ENCODE measurements at places on chromosomes 5 and 9.

GRCh38 chr5:177446200-177447065, at the start of gene PRR7:
TSS of gene PRR7 (plus strand) at chr5:177446814. CDS start at chr5:177455068, 8,254 bp downstream.
- no peak for DNase-seq
- H3K27me3 ChIP-seq: no peaks in the 10 kb centered on the region
- H3K4me1 ChIP-seq: peaks cover 52% of the 10 kb centered on the region
- H3K4me3 ChIP-seq: peak within 1 kb of the TSS; percentile 56

DNA sequence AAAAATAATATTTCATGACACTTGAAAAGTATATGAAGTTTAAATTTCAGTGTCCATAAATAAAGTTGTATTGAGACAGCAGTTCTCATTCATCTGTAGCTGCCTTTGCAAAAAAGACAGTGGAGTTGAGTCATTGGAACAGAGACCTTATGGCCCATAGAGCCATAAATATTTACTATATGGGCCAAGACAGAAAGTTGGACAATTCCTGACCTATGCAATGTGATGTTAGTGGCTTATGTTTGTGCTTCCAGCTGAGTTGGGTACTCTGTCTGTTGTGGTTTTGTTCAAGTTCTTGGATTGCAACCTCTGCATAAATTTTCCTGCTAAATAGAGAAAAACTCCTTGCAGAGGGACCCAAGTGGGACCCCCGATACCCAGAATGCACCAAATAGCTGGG, 69.8 kb downstream of the KCNIP1 start:
- no peaks in the 10 kb centered on the region for H3K27me3 ChIP-seq
- no peaks in the 10 kb centered on the region for H3K36me3 ChIP-seq
- H3K4me3 ChIP-seq: no peak overlapping the region
- H3K27ac ChIP-seq: no peak overlapping the region

GRCh38 chr5:94180761-94181160, 437.6 kb downstream of the KIAA0825 start:
- H3K27ac ChIP-seq: no peak overlapping the region
- no peak for DNase-seq
- no peaks in the 10 kb centered on the region for H3K36me3 ChIP-seq
- no peaks in the 10 kb centered on the region for H3K27me3 ChIP-seq
- no peak overlapping the region for H3K4me3 ChIP-seq

- H3K36me3 ChIP-seq: no peaks in the 10 kb centered on the region
- H3K4me1 ChIP-seq: no peaks in the 10 kb centered on the region
- no peak for DNase-seq
- H3K4me3 ChIP-seq: no peak overlapping the region
Observed at GRCh38 chr9:20630241-20630943, 8.1 kb upstream of the MLLT3 start.

GRCh38 chr5:45507178-45507577, 189.0 kb downstream of the HCN1 start:
- peak; percentile 96 for DNase-seq
- no peaks in the 10 kb centered on the region for H3K4me1 ChIP-seq
- H3K27me3 ChIP-seq: no peaks in the 10 kb centered on the region

GRCh38 chr5:27083449-27084415, 45.3 kb upstream of the CDH9 start:
- DNase-seq: no peak
- H3K4me3 ChIP-seq: no peak overlapping the region
- no peaks in the 10 kb centered on the region for H3K4me1 ChIP-seq
- no peaks in the 10 kb centered on the region for H3K36me3 ChIP-seq

DNA sequence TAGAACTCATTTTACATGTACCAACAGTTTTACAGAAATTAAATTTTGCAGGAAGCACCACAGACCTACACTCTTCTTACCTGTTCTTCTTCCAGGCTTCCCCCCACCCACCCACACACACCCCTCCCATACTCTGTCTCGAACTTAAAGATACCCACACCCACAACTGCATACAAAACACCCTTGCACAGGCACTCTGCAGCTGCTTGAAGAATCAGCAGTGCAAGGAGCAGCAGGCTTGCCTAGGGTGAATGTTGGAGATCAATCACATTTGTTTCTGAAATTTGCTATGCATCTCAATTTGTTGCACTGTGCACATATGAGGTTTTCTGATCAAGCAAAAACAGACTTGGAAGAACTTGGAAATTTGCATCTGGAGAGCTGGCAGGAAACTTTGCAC, 77.5 kb upstream of the TGFBR1 start:
- H3K4me1 ChIP-seq: peaks cover 4% of the 10 kb centered on the region
- DNase-seq: no peak
- no peak overlapping the region for H3K27ac ChIP-seq
- no peaks in the 10 kb centered on the region for H3K27me3 ChIP-seq
